ENCODE measurements at places on chromosomes 13 and 19. TPM values are rescaled to one million over a fixed set of nuclear protein-coding genes. Genes with fewer than 3 reads are reported as not detected.

DNA sequence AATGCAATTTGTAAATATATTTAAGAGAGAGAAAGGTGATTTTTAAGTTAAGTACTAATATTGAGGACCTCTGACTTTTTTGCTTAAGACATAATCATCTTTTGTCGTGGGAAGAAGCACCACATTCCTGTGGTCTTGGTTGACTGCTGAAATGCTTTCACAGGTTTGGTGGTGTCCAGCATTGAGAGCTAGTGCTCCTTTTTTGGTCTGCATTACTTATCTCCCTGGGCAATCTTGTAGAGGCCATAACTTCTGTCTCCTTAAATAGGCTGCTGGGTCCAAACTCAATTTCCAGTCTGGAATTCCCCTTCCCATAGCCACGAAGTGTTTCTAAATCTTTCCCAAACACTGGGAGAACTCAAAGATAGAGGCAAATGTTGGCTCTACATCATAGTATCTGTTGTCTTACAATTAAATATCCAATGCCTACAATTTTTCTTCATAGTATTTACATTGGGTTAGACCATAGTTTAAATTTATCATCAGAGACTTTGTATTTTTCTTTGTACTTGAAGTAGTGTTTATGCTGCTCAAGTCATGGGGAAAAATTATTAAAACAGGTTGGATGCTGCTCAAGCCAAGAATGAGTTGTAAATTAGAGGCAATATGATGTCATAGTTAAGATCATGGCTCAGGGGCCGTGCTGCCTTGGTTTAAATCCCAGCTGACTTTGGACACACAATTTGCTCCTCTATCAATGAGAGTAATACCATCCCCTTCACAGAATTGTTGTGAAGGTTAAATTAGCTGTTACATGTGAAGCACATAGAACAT is 105.6 kb downstream of the POSTN start:
- no peaks in the 10 kb centered on the region for H3K36me3 ChIP-seq
- no peak overlapping the region for H3K4me3 ChIP-seq
- H3K4me1 ChIP-seq, result peaks cover 11% of the 10 kb centered on the region
- no peak overlapping the region for H3K27ac ChIP-seq
- DNase-seq, result no peak
- H3K27me3 ChIP-seq, result no peaks in the 10 kb centered on the region

The PSG2 gene
- total RNA-seq, result not detected

The KLF12 gene
- 18.2 TPM for total RNA-seq

The VSTM1 gene
- total RNA-seq, result not detected

GRCh38 chr19:41887711-41888382 is 4.9 kb downstream of the ARHGEF1 start:
- H3K4me1 ChIP-seq, result peaks cover 51% of the 10 kb centered on the region
- H3K4me3 ChIP-seq, result no peak overlapping the region
- DNase-seq, result no peak
- H3K27ac ChIP-seq, result no peak overlapping the region
- no peaks in the 10 kb centered on the region for H3K27me3 ChIP-seq
- H3K36me3 ChIP-seq, result peaks cover 36% of the 10 kb centered on the region

DNA sequence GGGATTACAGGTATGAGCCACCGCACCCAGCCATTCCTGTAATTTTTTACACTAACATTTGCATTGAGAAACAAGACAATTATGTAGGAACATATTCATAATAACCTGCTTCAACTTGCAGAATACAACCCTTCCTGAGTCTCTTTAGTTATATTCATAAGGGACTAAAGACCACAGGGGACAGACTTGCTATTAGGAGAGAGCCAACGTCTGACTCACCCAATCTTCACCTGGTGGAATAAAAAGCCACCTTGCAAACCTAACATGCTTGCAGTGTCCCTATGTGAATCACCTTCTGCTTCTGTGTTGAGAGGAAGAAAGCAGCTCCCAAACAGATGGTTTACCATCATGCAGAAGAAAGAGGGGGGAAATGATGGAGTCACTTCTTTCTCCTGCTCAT is 456.1 kb downstream of the PCDH9 start:
- no peak overlapping the region for H3K27ac ChIP-seq
- no peaks in the 10 kb centered on the region for H3K4me1 ChIP-seq
- H3K36me3 ChIP-seq, result no peaks in the 10 kb centered on the region
- DNase-seq, result no peak

- H3K27me3 ChIP-seq, result no peaks in the 10 kb centered on the region
- H3K36me3 ChIP-seq, result peaks cover 8% of the 10 kb centered on the region
- peak overlapping the region; percentile 81 for H3K27ac ChIP-seq
- DNase-seq, result no peak
- peaks cover 57% of the 10 kb centered on the region for H3K4me1 ChIP-seq
- H3K4me3 ChIP-seq, result no peak overlapping the region
Observed at GRCh38 chr19:3684054-3684816, 16.0 kb downstream of the PIP5K1C start.

Measured in left ventricle myocardium inferior (tissue), 1 donor.